CD4-positive, alpha-beta T cell treated with Interleukin-15 for 1 hour (primary cell): ENCODE measurements at places on chromosomes 5 and 9.

DNA sequence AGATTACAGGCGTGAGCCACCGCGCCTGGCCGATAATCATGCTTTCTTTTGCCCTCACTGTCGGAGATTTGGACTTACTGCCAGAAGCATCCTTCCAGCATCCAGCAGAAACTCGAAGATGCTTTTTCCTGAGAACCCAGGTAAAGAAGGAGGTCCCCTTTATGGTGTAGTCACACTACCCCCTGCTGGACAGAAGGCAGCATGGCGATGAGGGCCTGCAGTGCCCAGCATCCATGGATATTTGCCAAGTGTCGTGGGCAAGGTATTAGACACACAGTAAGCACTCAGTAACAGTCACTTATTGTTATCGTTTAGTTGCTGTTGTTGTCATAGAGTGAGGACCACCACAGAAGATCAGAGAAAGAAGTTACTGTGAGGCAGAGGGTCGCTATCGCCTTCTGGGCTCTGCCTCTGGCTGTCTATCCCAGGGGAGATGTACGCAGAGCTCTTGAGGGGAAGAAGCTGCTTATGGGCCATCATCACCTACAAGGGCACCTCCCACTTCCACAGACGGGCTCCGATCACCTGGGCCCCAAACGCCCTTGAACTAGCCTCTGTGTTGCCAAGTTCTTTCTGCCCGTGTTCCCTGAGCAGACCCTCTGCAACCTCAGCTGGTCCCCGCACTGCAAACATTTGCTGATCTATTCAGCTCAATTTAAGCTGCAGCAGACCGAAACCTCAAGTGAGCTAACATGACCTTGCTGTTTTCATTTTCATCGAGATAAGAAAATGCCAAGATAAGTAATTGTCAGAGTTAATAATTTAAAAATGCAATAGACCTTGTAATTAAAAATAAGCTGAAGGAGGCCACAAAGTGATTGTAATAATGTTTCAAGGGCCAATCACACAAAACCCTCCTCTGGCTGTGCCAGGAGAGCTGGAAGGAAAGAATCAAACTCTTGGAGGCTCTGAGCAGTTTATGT, 23.9 kb downstream of the C5orf15 start:
- no peak for DNase-seq

- no peak for DNase-seq
These were observed 52.1 kb downstream of the GRIA1 start for GRCh38 chr5:153542536-153542935.

DNA sequence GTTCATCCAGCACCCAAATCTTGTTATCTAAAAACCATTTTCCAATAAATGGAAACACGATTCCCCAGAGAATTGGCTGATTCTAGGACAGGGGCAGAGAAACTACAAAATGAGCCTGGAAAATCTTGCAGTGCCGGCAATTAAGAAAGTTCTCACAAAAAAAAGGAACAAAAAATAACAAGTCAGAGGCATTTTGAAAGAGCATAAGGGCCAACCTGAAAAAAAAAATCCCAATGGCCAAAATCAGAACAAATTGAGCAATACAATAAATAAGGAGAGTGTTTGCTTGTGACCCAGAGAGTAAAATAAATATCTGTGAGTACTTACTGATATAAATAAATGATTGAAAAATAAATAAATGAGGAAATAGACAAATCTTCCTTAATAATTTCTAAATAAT, 55.1 kb upstream of the S1PR3 start:
- DNase-seq = no peak

DNA sequence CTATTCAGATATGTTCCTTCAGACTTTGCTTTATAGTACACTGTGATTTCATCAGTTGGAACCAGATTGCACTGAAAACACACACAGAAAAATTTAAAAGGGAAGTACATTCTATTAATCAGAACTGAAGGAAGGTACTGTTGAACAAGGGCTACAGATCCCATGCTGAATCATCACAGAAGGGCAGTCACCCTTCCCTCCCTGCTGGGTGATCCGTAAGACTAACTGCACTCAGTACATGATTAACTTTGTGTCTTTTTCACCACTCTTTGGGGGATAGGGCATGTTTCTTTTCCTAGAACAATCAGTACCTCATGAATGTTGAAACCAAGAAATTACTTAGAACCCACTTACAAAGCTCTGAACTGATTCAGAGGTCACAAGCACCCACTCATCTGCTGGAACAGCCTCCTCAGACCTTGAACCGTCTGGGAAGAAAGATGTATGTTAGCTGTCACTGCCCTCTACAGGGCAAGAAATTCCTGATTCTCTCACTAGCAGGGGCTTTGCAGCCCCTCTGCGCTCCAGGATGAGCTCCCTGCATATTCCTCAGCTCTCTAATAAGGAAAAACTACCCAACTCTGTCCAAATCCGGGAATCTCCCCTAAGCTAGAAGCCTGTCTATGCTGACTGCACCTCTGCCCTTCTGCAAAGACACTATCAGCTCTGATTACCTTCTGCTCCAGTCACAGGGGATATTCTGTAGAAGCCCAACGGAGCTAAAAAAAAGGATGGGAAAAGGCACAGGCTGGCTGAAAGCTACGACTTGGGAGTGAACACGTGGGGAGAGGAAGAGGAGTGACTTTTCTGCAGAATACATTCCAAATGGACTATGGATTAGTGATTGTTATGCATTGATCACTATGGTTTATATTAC, 51.0 kb downstream of the IARS1 start:
- DNase-seq = no peak

GRCh38 chr5:38601133-38601862, 44.9 kb upstream of the LIFR start:
- DNase-seq = no peak

DNA sequence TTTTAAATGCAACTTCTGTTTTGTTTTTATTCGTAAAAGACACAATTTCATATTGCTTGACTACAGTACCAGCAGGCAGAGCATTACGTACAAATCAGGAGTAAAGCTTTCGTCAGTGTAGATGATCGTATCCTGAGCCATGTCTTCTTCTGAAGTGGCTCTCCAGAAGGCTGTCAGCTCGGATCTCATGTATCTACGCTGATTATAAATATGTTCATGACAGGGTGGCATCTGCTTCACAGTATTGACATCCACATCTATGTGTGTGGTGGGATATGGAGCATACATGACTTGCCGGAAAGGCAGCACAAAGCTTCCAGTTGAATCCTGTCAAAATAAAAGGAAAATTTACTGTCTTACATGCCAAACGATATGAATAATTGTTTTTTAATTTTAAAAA, 16.8 kb downstream of the C9orf72 start:
- DNase-seq = no peak

GRCh38 chr5:157744051-157745011, 819 bp downstream of the LSM11 start:
- DNase-seq = no peak

DNA sequence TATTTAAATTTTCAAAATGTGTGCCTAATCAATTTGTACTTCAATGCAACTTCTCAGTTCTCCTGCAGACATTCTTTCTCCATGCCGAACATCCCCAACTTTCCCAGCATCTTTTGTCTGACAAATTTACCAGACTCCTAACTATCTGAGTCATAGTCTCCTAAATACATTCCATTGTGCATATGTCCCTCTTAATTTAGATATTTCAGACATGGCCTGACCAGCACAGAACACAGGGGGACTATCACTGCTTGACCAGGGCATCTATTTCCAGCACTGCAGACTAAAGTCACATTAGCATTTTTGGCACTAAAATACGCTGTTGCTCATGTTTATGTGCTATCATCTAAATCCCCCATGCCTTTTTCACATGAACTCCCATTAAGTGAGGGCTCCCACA, 71.9 kb downstream of the ITGA1 start:
- no peak for DNase-seq

DNA sequence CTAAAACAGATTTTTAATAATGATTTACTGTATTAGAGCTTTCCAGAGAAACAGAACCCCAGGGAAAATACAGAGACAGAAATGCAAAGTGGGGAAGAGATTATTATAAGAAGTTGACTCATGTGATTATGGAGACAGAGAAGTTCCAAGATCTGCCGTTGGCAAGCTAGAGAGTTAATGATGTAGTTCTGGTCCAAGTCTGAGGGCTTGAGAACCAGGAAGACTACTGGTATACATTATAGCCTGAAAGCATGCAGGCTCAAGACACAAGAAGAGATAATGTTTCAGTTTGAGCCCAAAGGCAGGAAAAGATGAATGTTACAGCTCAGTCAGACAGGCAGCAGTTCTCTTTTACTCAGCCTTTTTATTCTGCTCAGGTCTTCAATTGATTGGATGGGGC, 98.8 kb upstream of the NFIL3 start:
- no peak for DNase-seq

- no peak for DNase-seq
These were observed 539.6 kb upstream of the CLINT1 start for GRCh38 chr5:158398360-158399201.

DNA sequence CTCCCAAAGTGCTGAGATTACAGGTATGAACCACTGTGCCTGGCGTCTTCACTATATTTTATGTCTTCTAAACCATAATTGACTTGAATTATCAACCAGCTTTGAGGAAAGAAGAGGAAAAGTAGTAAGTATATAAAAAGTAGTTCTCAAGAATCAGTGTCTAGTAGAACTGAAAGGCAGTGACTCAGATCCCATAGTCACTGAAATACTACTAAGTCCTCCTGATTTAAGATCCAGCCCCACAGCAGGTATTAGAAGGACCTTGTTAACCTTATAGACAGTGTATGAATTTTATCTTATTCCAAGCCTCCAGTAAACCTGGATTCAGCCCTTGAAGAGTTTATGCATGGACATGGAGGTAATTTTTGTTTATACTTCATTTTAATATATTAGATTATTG, 31.5 kb downstream of the LNPEP start:
- DNase-seq = no peak

GRCh38 chr5:61735531-61735930, 403.5 kb downstream of the ZSWIM6 start:
- DNase-seq = no peak

GRCh38 chr9:94054716-94055115, 29.5 kb upstream of the PTPDC1 start:
- no peak for DNase-seq

DNA sequence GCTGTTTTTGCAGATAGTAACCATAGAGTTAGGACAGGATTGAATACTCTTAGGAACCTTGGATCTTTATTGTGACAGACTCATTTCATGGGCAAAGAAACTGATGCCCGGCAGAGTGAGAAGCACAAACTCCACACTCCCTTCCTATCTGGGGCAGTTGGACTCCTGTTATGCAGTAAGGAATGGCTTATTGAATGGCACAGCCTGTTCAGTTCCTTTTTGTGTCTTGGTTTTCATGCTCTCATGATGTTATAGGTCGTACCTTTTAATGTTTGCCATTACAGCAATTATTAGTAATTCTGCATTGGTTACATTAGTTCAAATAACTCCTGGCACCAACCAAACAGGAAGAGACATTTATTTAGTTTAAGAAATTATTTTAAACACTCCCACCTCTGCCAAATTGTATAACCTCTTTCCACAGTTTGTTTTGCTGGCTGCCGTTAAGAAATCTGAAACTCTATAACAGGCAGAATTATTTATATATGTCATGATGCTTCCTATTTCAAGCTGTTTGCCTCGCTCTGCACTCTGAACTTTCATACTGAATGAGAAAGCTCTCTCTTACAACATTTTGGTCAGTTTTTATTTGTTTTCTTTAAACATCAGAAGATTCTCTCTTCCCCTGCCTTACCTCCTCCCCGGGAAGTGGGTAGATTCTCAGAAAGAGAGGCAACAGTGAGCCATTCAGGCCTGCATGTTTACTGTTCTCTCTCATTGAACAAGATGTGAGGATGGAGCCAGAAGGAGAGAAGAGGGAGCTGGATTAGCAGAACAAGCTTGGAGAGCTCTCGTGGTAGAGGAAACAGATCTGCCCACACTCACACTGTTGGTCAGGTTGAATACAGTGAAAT, 144.4 kb downstream of the ARHGEF28 start:
- DNase-seq = no peak

- no peak for DNase-seq
These were observed 211.5 kb downstream of the GAPVD1 start for GRCh38 chr9:125472926-125473701.

GRCh38 chr5:12662545-12663314, 758.5 kb upstream of the CTNND2 start:
- no peak for DNase-seq

- no peak for DNase-seq
These were observed 160.1 kb upstream of the ZNF608 start for GRCh38 chr5:124906339-124907097.

DNA sequence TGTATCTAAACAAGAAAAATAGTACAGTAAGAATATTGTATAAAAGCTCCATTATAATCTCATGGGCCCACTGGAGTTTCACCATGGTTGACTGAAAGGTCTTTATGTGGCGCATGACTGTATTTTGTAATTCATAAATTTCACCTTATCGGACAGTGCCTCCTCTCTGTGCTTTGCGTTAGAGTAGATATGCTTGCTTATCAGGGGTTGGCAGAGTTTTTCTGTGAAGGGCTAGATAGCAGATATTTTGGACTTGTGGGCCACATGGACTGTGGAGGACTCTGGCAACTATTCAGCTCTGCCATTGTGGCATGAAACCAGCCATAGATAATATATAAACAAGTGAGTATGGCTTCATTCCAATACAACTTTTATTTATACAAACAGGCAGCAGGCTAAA, 23.2 kb downstream of the GAPVD1 start:
- no peak for DNase-seq

- DNase-seq = no peak
These were observed 24.6 kb downstream of the RFK start for GRCh38 chr9:76369583-76369982.

DNA sequence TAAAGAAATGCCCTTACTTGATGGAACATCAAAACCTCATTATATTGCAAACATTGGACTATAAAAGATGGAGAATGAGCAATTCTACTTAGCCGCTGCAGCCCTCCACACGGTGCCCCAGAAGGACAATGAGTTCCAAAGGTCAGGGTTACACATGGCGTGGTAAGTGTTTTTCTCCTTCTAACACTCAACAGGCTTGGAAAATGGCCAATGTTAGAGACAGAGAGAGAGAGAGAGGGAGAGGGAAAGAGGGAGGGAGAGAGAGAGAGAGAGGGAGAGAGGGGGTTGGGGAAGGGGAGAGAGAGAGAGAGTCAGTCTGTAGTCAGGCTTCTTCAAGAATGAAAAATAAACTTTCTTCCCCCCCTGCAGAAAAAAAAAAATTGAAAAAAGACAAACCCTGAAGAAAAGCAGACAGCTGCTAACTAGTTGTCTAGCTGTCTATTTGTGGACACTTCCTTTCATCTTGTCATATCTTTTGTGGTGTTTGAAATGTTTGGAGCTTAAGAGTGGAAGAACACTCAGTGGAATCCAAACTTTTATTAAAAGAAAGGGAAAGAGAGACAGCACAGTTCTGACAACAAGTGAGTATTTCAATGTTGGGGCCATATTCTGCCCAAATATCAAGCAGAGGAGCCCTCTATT, 324.8 kb downstream of the TMEM38B start:
- DNase-seq = no peak

- DNase-seq = no peak
These were observed 356.9 kb upstream of the WWC1 start for GRCh38 chr5:167934551-167934971.

GRCh38 chr5:109247986-109248385, 161.8 kb downstream of the PJA2 start:
- no peak for DNase-seq

DNA sequence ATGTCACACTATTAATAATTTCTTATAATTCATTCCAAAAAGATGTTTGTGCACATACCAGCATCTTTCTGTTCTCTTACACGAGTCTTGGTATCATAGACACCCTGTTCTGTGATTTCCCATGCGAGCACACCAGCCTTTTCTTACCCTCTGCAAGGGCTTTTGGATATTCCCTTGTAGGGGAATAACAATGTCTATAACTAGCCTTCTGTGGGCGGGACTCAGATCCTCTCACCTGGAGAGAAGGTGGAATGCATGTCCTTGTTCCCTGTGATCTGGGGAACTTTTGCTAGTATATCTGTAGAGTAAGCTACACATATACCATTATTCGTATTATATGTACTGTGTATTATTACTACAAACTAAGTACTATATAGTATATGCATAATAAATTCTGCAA, 44.8 kb downstream of the EHMT1 start:
- no peak for DNase-seq
